Hypothalamus (tissue), 51 donors: ENCODE measurements at places on chromosomes 6 and 20.

DNA sequence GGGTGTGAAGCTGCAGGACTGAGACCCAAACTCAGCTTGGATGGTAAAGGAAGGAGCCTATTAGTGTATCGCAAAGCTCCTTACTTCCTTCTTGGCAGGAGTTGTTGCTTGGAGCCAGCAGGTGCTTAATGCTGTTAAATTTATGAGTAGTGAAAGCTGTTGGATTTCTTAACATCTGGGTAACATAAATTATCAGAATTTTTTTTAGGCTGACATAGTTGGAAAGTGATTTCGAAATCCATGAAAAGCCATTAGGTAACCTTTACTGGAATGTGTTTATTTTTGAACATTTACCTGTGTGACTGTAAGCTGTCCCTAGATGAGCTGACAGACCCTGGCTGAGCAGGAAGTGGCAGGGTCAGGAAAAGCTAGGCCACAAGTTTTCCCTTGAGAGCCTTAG lies 470.4 kb upstream of the SLC35B3 start:
- no peak for DNase-seq

GRCh38 chr6:166194914-166195859 lies 27.5 kb upstream of the TBXT start:
- no peak for DNase-seq

- no peak for DNase-seq
Observed at GRCh38 chr6:159467473-159468041, 225.5 kb downstream of the SOD2 start.

GRCh38 chr6:82248273-82248735 lies 760 bp upstream of the IBTK start:
- DNase-seq, result no peak

GRCh38 chr20:10286356-10286755 lies 67.7 kb downstream of the SNAP25 start:
- DNase-seq, result no peak

- no peak for DNase-seq
Observed at GRCh38 chr20:19257865-19258264, 45.4 kb downstream of the SLC24A3 start.

DNA sequence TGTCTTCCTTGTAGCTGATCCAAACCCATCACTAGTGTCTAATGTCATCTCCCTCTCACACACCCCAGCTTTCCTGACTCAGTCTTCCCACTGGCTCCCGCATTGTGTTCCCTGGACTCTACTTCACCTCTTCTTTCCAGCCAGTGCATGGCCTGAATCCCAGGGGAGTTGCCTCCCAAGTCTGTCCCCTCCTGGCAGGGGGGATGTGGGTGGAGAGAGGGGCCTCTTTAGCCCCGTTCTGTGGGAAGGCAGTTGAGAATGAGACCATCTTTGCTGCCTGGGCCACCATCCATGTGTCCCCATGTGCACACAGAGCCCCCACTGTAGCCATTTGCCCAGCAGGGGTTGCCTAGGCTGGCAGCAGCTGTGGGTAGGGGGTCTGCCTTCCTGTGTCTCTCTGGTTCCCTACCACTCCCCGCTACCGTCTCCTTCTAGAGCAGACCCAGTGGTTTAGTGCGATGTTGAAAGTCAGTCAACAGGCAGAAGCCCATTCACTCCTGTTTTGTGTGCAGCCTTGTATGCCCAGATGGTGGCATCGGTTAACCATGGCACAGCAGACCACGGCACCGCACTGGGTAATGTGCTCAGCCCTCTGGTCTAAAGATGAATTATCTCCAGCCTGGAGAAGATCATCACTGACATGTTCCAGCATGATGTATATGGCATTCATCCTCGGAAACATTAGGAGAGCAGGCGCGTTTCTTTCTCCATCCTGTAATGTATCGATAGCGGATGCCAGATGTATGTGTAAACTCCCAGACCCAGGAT lies 178.8 kb upstream of the SNX9 start:
- DNase-seq, result no peak

GRCh38 chr20:8523684-8524083 lies 391.6 kb downstream of the PLCB1 start:
- no peak for DNase-seq

DNA sequence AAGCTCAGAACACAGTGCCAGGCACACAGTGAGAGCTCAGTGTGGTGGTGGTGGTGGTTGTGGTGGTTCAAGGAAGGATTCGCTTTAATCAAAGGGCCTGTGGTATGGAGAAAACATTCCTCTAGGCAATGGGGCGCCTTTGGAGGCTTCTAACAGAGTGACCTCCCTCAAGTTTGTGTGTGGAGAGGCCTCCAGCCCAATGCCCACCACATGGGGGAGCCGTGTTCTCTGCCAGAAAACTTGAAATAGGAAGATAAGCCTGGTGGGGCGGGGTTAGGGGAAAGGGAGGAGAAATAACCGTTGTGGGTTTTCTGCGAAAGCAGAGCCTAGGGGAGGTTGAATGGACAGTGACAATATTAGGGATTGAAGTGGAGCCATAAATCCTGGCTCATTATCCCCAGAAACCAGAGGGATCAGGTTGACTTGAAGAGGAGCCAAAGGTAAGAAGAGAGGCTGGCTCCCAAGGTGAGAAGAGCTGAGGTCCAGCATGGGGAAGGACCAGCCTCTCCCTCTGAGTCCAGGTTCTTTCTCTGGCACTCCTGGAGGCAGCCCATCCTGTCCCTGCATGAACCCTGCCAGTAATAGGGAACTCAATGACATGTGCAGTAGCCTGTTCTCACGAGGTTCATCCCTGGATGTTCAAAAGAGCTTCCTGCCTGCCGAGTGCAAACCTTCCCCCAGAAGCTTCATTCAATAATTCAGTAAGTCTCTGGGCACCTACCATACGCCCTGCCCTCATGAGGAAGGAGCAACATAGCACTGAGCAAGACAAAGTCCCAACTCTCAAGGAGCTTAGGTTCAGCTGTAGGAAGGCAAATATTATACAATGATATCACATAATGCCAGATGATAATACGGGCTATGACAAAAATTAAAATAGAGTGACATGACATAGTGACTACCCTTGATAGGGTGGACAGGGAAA lies 51.4 kb downstream of the TGM2 start:
- no peak for DNase-seq

DNA sequence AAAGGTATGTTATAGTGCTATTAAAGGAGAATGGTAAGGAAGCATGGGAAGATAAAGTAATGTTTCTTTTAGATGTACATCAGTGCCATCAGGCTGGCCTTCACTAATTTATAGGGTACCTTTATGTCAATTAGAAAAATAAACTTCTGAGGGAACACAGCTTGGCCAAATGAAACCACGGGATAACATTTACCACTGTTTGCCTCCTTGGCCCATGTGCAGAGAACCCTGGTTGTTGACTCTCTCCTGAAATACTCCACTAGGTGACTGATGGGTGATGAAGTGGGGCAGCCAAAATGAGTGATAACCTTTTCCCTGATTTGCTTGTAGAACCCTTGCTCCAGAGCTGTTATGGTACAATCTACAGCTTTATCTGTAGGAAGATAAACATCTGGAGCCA lies 9.5 kb downstream of the TRIM38 start:
- no peak for DNase-seq

GRCh38 chr6:106501960-106502371 lies 127.3 kb downstream of the RTN4IP1 start:
- DNase-seq, result no peak

DNA sequence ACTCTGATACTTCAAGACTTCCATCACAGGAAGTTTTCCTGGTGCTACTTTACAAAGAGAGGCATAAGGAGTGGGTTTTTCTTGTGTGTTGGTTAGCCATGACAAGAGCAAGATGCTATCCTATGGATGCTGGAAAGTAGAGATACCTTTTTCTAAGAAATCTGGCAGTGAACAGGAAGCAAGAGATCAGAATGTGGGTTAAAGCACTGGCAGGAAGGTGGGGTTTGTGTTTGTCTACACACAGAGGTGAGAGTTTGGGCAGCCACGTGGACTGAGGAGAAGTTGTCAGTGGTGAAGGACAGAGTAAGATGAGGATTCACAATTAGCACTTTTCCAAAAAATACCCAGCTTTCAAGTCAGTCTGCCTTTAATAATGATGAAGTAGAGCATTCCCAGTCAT lies 17.9 kb downstream of the SLC2A12 start:
- no peak for DNase-seq

GRCh38 chr20:57702091-57702490 lies 7.7 kb downstream of the PMEPA1 start:
- DNase-seq, result no peak

DNA sequence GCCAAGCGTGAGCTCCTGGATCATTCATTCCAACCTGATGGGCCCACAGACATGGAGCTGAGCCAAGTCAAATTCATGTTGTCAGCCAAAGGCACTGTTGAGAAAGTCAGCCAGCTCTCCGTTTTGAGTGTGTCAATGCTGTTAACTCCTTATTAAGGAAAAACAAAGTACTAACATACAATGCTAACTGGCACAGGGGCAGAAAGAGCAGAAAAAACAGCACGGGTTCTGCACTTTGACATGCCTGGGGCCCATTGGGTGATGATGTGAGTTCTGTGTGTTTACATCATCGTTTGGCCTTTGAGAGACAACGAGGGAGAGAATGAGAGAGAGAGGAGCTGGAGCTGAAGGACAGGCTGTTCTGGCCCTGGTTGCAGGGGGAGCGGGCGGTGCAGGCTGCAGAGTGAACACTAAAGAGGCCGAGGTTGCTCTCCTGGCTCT lies 85.9 kb downstream of the SMOC2 start:
- DNase-seq, result no peak

GRCh38 chr6:129494099-129494498 lies 215.9 kb downstream of the ARHGAP18 start:
- no peak for DNase-seq

- DNase-seq, result no peak
Observed at GRCh38 chr6:10402648-10403311, 12.1 kb downstream of the TFAP2A start.

DNA sequence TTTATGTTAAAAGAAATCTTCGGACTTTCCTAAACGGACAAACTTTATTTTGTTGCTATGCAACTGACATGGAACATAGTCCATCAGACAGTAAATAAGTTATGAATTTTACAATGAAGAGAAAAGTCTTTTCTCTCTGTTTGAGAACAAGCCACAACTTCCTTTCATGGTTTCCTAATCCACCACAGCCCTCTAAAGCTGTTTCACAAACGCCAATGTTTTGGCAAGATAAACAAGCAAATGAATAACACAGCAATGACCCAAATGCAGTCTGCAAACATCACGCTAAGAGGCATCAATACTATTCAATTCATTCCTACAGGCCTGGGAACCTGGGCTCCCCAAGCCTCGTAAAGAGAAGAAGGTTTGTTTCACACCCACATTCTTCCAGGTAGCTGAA lies 60.4 kb downstream of the HAO1 start:
- DNase-seq, result no peak

DNA sequence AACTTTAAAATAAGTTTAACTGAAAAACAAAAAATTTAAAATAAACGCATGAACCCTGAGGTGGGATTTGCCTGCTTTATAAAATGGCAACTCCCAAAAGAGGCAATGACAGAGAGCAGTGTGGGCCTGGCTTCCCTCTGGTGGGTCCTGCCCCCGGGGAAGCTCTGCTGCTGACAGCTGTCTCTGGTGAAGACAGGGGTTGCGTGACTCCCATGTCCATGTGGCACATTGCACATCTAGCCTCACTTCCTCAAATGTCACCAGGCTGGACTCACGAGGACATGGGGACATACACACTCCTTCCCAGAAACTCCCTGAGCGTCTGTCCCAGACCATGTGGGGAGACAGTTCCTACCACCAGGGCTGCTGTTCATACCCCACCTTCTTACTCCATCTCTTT lies 66.2 kb downstream of the ABHD12 start:
- DNase-seq, result no peak

DNA sequence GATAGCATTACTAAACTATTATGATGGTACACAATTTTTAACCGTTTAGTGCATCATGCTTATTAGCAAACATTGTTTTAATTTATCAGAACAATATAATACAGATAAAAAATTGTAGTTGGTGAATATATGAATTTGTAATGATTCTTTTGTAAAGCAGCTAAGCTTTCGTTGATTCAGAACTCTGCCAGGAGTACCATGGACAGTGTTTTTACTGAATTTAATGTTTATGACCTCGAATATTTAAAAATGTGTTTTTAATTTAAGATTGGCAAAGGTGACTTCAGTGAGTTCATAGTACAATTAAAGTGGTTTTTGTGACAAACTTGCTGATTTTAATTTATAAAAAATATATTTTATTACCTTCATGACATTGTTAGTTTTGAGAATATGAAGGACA lies 10.0 kb downstream of the AFDN start:
- DNase-seq, result no peak

GRCh38 chr20:59159091-59159490 lies 4.5 kb upstream of the ZNF831 start:
- no peak for DNase-seq

DNA sequence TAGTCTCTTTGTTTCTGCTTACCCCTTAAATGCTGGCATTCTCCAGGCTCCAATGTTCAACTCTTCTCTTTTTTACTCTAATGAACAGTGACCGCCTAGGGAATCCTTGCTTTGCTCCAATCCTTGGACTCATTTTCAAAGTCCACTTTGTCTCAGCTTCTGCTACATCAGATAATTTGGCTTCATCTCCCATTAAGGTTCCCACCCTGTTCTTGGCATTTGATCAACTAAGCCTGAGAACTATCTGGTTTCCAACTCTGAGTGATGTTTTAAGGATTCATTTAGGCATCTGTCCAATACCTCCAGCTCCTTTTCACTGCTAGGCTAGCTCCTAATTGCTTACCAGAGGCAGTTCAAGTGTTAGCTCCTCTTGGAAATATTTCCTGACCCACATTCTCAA lies 64.9 kb downstream of the ME1 start:
- no peak for DNase-seq

- no peak for DNase-seq
Observed at GRCh38 chr6:36347621-36348020, 10.9 kb upstream of the BNIP5 start.

DNA sequence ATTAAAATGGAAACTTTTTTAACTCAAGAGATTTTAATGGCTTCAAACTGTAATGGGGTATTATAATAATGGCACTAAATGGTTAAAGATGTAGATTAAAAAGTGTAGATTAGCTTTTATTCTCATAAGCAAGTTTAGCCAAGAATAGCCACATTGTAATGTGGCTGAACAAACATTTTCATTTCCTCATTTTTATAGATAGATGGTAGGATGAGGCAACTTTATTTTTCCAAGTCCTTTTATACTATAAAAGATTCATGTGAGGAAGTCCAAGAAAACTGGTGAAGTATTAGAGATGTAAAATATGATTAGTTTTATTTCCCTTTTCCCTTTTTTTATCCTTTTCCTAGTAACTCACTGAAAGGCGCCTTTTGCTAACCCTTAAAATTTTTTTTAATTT lies 88.8 kb downstream of the ATRN start:
- no peak for DNase-seq

GRCh38 chr6:38336922-38337321 lies 302.8 kb downstream of the BTBD9 start:
- no peak for DNase-seq

DNA sequence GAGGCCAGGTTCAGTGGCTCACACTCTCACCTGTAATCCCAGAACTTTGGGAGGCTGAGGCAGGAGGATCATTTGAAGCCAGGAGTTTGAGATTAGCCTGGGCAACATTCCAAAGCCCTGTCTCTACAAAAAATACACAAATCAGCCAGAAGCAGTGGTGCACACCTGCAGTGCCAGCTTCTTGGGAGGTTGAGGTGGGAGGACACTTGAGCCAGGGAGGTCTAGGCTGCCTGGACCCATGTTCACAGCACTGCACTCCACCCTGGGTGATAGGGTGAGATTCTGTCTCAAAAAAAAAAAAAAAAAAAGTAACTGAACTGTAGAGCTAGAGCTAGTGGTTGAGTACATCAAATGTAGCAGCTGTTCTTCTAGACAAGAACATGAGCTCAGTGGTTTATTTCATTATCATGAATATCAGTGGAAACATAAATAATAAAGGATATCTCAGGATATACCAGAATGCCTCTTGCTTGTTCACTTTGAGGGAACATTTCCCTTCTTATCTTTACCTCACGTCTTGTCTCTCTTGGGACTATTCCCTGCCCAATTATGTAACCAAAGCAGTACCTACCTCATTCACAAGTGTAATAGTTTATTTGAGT lies 17.6 kb downstream of the NANP start:
- no peak for DNase-seq
